GM20000 (cell line): ENCODE measurements at places on chromosomes 12 and 14.

- no peak for DNase-seq
Observed at GRCh38 chr12:55972042-55972441, 1.8 kb upstream of the RAB5B start.

DNA sequence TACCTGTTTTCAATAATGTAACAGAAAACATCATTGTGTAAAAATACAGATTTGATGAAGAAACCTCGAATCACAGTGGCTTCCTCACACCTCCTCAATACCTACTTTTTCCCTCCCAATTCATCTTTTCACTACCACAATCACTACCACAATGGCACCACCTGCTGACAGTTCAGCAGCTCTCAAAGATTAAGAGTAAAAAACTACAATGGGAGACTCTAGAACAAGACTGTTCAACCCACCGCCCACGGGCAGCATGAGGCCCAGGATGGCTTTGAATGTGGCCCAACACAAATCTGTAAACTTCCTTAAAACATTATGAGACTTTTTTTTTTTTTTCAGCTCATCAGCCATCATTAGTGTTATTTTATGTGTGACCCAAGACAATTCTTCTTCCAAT is 15.2 kb downstream of the MED6 start:
- peak; percentile 14 for DNase-seq

DNA sequence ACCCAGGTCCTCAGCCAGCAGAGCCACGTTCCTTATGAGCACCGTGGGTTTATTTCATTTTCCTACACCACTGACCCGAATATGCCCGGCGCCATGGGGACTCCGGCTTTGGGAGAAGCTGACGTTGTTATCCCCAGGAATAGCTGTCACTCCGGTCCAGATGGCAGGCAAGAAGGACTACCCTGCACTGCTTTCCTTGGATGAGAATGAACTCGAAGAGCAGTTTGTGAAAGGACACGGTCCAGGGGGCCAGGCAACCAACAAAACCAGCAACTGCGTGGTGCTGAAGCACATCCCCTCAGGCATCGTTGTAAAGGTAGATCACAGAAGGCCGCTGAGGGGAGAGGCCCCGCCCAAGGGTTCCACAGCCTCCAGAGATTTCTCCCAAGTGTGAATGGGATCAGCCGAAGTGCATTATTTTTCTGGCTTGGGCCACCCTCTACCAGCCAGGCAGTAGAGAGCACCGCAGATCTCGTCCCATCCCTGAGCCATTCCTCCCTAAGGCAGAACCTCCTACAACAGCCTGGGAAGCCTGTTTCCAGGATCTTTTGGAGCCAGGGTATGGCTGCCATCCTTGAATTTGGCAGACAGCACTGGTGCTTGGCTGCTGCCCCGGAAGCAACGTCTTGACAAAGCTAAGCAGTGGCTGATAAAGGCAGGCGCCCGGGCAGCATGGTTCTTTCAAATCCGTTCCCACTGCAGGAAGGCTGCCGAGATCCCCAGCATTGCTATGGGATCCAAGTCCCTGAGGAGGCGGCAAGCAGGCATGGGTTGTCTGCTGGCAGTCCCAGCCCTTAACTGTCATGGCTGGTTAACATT is 17.8 kb downstream of the CDK2AP1 start:
- no peak for DNase-seq

DNA sequence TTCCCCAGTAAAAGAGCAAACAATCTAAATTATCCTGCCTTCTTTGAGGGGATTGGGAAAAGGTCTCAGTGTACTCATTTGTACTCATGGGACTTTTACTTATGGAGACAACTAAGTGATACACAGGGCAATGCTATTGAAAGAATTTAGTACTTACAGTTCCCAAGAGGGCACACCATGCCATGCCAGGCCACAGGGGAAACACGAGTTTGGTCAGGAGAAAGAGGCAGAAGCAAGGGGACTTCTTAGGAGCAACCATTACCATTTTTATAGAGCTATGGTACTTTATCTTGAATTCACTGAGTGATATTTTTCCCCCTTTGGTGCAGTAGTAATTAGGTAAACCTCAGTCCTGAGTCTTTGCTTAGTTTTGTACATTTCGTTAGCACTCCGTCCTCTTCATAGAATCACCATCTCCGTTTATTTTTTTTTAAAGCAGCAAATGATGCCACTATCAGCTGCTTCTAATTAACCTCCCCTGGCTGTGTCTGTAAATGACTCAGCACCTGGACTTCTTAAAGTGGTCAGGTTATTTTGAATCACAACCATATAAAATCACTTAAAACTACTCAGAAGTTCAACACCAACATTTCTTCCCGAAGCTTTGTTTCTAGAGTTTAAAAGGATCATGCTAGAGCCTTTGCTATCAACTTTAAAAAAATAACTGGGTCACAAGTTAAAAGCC is 5.9 kb upstream of the WASHC3 start:
- DNase-seq, result no peak

- DNase-seq, result no peak
Observed at GRCh38 chr14:105309371-105309770, 5.2 kb upstream of the PACS2 start.

GRCh38 chr12:52023182-52023975 is 16.6 kb downstream of the TAMALIN start:
- DNase-seq, result peak; percentile 96

DNA sequence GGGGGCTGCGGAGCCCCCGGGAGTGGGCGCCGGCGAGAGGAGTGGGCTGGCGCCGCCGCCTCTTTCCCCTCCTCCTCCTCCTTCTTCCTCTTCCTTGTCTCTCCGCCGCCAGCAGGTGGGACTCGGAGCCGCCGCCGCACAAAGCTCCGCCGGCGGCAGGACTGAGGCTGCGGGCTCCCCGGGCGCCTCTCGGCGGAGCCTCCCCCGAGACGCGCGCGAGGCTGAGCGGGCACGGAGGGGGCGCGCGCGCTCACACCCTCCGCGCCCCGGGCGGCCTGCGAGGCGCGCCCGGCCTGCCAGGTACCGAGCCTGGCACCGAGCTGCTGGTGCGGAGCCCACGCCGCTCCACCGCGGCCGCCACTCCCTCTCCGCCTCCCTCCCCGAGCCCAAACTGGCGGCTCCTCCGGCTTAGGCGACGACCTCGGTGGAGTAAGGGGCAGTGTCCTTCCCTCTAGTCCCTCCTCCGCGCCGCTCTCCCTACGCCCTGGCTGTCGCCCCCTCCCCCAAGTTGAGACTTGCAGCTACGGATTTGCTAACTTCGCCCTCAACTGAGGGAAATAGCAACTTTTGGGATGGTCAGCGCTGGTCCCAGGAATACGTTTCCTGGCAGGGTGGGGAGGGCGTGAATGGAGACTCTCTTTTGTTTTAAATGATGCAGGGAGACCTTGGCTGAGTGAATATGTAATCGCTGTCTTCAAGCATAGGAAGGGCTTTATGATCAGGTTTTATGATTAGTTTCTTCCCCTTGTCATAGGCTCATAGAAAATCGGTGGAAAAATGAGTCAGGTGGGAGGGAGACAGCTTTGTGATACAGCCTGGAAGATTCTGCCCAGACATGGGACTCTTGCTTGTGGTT is 199.5 kb upstream of the CAND1 start:
- peak; percentile 57 for DNase-seq

DNA sequence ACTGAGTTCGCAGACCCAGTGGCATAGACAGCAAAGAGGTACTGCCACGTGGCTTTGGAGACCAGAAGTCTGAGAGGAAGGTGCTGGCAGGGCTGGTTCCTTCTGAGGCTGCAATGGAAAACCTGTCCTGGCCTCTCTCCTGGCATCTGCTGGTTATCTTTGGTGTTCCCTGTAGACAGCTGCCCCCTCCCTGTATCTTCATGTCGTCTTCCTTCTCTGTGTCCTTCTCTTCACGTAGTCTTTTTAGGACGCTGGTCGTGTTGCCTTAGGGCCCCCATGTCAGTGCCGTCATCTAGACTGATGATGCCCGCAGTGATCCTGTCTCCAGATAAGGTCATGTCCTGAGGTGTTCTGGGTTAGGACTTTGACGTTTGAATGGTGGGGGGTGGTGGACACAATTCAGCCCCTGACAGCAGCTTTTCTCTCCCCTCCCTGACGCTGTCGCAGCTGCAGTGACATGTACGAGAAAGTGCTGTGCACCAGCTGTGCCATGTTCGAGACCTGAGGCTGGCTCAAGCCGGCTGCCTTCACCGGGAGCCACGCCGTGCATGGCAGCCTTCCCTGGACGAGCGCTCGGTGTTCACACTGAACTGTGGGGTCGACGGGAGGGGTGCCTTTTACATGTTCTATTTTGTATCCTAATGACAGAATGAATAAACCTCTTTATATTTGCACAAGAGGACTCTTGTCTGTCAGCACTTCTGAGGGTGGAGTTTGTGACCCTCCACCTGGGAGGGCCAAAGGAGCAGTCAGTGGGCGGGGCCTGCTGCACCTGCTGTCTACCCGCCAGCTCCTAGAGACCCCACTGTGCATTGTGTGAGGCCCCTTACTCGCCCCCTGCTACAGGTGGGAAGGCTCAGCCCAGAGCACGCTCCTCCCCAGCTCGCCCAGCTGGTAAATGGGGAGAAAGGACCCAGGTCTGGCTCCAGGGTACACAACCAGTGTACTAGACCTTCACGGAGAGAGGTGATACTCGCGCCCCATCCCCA is 6.3 kb downstream of the SIVA1 start:
- no peak for DNase-seq

- no peak for DNase-seq
Observed at GRCh38 chr12:19451196-19451595, 11.9 kb downstream of the AEBP2 start.

GRCh38 chr12:2250797-2251196 is 198.0 kb downstream of the CACNA1C start:
- no peak for DNase-seq

GRCh38 chr12:106975993-106976658 is 10.8 kb downstream of the MTERF2 start:
- DNase-seq, result no peak

- no peak for DNase-seq
Observed at GRCh38 chr12:63935361-63935760, 90.9 kb downstream of the SRGAP1 start.

GRCh38 chr12:75581515-75581914 is 70.1 kb upstream of the KRR1 start:
- DNase-seq, result no peak

DNA sequence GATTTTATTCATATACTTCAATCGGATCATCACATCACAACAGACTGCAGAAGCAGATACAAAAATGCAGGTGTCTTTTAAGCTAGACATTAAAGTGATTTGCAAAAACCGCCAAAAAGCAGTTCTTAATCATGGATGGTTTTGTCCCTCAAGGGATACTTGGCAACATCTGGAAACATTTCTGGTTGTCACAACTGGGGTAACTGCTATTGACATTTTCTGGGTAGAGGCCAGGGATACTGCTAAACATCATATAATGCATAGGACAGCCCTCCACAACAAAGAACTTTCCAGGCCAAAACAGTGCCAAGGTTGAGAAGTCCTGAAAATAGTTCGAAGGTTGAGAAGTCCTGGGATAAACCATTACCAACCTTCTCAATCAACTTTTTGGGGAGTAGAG is 101.8 kb upstream of the BBS10 start:
- no peak for DNase-seq

- no peak for DNase-seq
Observed at GRCh38 chr12:88553941-88554658, 26.2 kb downstream of the KITLG start.

GRCh38 chr12:52214421-52214802 is 18.6 kb upstream of the KRT7 start:
- DNase-seq, result no peak

- DNase-seq, result no peak
Observed at GRCh38 chr12:52831251-52831650, 2.9 kb downstream of the KRT79 start.

- DNase-seq, result no peak
Observed at GRCh38 chr12:46271863-46272262, 3.0 kb upstream of the SLC38A1 start.

DNA sequence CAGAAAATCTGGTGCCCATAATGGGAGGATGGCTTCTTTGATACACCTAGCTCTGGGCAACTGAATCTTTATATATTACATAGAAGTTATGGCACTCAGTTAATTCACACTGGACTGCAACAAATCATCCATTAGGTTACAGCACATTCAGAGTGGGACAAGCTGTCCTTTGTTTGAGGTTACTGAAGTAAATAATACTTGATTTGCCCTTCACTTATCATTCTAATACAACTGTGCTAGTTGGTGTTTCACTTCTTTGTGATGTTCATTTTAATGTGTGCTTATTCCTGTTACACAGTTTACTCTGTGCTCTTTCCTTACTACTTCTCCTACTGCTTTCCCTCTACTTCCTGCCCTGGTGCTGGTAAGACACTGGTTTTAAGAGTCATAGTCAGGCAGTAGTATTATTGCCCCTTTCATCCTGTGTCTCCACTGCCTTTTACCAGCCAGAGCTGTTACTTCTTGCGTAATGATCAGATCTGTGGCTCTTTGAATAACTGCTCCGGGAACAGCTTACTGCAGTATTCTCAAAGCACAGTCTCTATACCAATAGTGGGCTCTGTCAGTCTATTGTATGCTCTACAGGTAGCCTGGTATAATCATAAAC is 36.4 kb upstream of the GXYLT1 start:
- DNase-seq, result no peak

- peak; percentile 49 for DNase-seq
Observed at GRCh38 chr14:61812347-61813095, 50.3 kb downstream of the SNAPC1 start.

GRCh38 chr14:104882325-104882973 is 17.4 kb downstream of the CEP170B start:
- no peak for DNase-seq

DNA sequence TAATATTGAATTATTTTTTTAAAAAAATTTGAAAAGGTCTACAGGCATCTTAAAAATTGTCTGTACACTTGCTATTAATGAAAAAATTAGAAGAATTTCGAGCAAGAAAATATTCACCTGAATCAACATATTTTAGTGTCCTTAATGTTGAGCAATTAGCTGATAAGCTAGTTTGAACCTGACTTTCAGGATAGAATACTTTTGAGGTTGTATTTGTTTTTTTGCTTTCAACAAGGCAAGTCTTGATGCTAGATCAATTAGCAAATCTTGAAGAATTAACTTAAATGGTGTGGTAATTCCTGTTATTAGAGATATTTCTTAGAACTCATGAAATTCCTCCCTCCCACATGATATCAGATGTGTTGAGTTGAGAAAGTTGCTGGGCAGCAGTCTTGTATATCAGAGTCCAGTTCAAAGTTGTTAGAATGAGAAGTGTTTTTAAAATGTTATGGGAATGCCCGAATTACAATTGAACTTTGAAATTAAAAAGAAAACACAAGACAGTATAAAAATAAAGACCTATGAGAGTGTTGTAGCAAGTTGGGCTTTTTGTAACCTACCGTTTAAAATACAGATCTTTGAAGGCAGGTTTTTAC is 119.2 kb downstream of the TRMT5 start:
- no peak for DNase-seq

DNA sequence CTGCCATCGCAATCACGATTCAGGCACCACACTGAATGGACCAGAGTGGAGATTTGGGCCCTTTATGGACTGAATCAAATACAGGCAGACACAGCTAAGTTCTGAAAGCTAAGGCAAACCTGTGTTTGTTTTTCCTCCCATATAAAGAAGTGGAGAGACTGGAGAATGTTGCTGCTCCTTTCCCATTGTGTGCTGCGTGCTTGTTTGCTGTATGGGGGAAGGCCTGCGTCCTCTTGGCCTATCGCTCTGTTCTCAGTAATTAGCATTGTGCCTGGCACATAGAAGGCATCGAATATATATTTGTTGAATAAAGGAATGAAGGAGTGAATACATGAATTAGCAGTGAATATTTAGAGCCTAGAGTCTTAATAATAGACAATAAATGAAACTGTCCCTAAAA is 12.4 kb downstream of the ST8SIA1 start:
- no peak for DNase-seq
